ENCODE measurements at places on chromosomes 3 and 15.

DNA sequence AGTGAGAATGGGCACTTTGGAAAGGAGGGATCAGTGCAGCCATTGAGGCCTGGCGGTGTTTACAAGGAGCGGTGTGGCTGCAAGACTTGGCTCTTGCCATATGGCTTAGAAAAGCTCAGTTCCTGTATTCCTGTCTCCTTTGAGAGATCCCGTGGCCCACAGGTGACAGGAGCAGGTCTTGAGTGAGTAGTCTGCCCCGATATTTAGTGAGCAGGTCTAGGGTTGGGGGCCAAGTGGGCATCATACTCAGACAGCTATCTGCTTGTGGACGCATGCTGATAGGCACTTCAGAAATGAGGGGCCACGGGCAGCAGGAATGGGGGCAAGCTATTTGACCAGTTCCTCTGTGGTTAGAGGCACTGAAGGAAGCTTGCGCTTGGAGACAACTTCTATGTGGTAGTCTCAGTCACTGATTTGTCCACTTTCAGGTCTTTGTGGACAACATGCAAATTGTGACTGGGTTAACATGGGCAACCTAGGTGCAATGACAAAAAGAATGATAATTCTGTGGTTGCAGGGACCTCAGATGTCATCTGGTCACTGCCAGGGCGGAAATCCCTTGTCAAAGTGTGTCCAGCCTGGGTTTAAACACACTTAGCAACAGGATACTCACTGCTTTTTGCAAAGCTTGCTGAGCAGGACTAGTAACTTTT lies 1.1 kb downstream of the TMED3 start:
- no peak for DNase-seq

DNA sequence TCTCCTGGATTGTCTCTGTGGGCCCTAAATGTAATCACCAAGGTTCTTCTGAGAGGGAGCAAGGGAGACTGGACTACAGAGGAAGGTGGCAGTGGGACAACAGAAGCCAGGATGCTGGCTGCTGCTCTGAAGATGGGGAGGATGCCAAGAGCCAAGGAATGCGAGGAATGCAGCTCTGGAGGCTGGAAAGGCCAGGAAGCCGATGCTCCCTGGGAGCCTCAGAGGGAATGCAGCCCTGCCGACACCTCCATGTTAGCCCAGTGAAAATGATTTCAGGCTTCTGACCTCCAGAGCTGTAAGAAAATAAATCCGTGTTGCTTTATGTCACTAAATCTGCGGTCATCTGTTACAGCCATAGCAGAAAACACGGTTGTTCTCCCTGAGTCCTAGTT lies 44.1 kb downstream of the UMPS start:
- DNase-seq, result no peak

- DNase-seq, result no peak
Observed at GRCh38 chr15:49863431-49864224, 242.8 kb downstream of the DTWD1 start.

DNA sequence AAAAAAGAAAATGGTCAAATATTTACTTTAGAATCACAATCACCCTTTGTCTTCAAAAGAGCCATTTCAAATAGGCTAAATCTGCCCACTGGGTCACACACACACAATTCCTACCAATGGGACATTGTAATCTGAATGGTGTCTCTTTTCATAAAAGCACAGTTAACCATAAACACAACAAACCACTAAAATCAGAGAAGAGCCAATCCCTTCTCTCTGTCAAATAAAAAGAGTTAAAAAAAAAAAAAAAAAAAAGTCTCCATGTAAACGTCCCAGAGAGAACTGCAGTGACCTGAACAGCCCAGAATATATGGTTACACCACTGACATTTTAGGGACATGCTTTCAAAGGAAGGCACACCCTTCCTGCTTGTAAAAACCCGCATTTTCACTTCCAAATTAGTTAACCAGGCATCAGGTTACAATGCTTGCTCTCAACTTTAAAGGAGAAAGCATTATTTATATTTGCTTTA lies 63.7 kb downstream of the PRICKLE2 start:
- DNase-seq, result no peak

GRCh38 chr3:194537732-194538247 lies 51.0 kb upstream of the ATP13A3 start:
- no peak for DNase-seq

GRCh38 chr15:28900041-28900891 lies 14.5 kb downstream of the APBA2 start:
- no peak for DNase-seq

DNA sequence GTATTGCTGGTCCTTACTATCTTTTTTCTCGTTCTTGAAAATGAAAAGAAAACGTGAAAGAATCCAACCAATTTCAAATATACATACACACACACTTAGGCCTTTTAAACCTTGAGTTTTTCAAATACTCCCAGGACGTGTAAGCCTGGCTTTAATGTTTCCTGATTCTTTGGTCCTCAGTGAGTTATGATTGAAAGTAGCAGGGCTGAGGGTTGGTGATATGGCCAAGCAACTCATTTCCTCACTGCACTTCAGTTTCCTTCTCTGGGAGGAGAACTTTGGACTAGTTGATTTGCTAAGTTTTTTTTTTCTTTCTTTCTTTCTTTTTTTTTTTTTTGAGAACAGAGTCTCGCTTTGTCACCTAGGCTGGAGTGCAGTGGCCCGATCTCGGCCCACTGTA lies 34.6 kb downstream of the CHD2 start:
- no peak for DNase-seq

- DNase-seq, result no peak
Observed at GRCh38 chr3:64848822-64849221, 161.0 kb upstream of the ADAMTS9 start.

DNA sequence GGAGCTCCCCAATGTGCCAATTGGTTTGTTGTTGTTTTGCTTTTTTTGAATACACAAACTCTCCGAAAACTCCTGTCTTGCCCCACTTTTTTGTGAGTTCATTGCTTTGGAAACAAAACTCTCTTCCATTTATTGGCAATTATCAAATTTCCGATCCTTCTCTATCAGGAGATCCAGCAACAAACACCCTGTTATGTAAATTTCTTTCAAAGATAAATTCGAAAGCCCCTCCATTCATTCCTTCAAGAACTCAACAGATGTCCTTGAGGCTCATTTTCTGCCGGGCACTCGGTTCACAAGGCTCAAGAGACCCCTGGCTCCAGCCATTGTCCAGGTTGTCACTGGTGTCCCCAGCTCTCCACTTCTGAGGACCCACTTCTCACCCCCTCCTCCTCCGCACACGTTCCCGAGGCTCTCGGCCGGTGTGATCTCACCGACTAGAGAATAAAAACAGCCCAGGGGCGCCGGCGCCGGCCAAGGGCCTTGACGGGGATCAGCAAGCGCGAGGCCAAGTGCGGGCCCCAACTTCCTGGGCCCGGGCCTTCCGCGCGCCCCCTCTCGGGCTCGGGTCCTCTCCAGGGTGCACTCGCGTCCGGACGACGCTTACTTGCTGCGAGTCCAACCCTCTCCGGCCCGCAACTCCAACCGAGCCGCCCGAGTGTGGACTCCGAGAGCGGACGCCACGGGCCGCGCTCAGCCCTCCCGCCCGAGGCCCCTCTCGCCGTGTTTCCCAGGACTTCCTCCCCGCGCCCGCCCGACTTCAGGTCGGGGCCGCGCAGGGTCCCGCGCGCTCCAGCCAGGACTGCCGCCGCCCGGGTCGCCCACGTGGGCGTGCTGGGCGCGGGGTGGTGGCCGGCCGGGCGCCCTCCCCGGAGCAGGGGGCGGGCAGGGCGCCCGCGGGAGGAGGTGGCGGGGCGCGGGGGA lies 533 bp upstream of the SMAD3 start:
- no peak for DNase-seq
